Activated CD8-positive, alpha-beta memory T cell treated with anti-CD3 and anti-CD28 coated beads for 48 hours (primary cell): ENCODE measurements at places on chromosomes 13 and 19.

- DNase-seq, result no peak
Measured at GRCh38 chr13:66714795-66715194, 515.3 kb downstream of the PCDH9 start.

- no peak for DNase-seq
Measured at GRCh38 chr13:73578251-73578875, 519.6 kb downstream of the KLF5 start.

DNA sequence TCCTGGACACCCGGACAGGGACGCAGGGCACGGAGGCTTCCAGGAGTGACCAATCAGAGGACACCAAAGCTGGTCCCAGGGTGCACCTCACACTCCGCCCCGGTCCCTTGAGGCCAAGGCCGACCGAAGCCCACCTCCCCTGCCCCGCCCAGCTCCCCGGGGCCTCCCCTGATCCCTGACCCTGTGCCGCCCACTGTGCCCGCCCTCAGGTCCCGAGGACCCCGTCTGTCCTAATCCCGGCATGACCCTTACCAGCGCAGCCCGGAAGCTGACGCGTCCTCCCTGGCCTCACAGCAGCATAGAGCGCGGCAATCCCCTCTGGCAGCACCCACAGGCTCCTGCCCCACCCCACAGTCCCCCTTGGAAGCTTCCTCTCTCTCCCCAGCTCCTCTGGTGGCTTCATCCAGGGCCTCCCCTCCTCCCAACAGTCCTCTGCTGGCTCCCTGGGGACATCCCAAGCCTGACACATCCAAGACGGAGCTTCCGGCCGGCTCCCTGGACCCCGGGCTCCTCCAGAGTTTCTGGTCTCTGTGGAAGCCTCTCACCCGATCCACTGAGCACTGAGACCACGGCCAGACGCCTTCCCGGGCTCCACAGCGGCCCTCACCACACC, 7.4 kb upstream of the CDC34 start:
- no peak for DNase-seq

DNA sequence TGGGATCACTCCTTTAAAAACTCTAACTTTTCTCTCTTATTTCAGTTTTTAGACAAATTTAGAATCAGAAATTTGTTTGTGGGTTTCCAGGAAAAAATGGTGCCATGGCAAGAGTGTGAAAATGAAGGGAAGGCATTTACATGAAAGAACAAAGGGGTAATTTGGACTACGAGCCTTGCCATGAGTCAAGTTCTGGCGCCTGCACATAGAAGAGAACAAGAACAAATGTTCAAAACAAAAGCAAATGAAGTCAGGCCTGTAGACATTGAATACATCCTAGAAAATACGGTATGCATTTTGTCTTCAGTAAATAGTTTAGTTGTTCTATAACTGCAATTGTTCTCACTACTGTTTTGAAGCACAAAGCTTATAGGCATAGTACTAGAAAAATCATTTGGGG, 1390.5 kb downstream of the EFNB2 start:
- no peak for DNase-seq

GRCh38 chr13:113851480-113851803, 12.4 kb downstream of the GAS6 start:
- no peak for DNase-seq

DNA sequence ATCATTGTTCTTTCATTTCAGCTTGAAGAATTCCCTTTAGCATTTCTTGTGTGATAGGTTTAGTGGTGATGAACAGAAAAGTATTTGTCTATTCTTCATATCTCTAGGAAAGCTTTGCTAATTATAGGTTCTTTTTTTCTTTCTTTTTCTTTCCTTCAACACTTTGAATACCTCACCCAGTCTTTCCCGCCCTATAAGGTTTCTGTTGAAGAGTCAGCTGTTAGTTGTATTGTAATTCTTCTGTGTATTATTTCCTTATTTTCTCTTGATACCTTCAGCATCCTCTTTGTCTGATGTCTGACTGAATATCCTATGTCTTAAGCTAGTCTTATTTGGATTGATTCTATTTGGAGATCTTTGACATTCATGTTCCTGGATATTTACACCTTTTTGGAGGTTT, 1989.4 kb downstream of the PCDH9 start:
- DNase-seq, result no peak

- DNase-seq, result no peak
Measured at GRCh38 chr19:58361900-58362271, 665 bp downstream of the ZNF497 start.

DNA sequence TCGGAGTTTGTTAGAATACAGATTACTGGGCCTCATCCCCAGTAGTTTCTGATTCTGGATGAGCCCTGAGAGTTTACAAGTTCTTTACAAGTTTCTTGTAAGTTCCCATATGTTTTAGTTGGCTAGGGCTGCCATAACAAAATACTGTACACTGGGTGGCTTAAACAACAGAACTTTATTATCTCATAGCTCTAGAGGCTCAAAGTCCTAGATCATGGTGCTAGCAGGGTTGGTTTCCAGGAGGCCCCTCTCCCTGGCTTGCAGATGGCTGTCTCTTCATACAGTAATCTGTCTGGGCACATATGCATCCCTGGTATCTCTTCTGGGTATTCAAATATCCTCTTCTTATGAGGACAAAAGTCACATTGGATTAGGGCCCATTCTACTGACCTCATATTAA, 167.2 kb downstream of the KLF5 start:
- DNase-seq, result no peak

DNA sequence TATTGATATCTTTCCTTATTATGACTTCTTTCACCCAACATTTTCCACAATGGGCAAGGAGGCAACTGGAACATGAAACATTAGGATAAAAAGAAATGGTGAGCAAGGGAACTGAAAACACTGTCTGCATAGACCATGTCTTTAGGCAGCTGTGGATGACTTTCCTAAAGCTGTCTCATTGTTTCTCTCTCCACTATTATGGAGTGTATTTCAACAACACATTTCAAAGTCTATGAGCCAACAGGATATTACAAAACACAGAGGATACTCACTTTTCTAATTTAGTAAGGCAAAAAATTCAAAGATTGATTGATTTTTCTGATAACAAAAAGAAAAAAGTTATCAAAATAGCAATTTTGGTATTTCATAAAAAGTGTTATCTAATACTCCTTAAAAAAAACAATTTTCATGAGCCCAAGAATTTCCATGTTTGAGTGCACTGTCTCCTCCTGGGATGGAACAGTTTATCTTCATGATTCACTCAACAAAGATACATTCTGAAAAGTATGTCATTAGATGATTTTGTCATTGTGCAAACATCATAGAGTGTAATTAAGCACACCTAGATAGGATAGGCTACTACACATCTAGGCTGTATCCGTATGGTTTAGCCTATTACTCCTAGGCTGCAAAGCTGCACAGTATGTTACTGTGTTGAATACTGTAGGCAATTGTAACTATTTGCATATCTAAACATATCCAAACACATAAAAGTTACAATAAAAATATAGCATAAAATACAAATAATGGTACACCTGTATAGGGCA, 1568.4 kb downstream of the SLITRK5 start:
- no peak for DNase-seq

DNA sequence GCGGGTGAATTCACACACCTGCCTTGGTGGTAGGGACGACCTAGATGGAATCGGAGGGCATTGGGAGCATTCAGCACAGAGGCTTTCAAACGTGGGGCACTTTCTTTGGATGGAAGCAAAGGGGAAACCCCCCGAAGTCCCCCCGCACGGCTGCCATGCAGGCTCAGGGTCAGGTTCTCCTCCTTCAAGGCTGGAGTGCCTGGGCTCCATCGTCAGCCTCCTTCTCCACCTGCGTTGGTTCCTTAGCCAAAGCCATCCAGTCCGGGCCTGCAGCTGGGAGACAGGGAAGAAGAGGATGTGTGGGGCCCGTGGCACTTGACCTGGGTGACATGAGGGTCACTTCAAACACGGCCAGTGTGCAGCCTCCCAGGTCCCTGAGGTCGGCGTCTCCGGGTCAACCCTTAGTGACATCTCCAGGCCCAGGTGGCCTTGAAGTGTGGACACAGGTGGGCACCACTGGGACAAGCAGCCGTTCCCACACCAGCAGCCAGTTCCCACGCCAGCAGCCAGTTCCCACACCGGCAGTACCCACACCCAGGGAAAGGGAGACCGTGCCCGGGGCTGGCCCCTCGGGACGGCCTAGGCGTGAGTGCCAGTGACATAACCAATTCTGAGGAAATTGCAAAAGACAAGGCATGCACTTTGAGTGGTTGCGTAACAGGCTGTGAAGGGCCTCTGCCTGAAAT, 116.0 kb downstream of the SOX1 start:
- no peak for DNase-seq

DNA sequence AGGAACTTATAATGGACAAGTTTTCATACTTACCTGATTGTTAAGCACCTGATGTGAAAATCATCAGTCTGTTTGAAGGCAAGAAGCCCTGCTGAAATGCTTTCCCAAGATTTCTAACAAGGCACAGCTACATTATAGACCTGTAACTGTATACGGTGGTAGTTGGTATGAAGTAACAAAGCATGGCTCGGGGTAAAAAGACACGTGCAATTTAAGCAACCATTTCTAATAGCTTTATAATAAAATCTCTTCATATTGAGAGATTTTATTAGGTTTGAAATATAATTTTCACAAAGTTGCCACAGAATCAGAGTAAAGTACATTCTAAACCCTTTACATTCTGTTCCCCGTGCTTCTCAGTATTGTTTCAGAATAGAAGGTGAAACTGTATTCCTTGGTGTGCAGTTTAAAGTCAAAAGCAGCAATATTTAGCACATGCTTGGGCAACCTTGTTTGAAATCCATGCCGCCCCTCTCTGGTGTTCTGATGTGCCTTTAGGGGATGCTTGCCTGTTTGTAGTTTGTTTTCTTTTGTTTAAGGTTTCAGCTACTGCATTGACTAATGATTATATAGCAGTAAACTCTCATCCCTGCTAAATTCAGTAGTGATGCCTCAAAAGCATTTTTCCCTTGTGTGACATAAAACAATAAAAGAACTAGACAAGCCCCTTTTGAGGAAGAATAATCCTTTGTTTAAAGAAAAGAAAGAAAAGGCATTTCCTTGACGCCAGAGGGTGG, 125.2 kb upstream of the OBI1 start:
- no peak for DNase-seq

GRCh38 chr13:48731001-48731658, 77.4 kb downstream of the CYSLTR2 start:
- DNase-seq, result no peak

- DNase-seq, result no peak
Measured at GRCh38 chr13:110257408-110257807, 49.5 kb downstream of the COL4A1 start.

DNA sequence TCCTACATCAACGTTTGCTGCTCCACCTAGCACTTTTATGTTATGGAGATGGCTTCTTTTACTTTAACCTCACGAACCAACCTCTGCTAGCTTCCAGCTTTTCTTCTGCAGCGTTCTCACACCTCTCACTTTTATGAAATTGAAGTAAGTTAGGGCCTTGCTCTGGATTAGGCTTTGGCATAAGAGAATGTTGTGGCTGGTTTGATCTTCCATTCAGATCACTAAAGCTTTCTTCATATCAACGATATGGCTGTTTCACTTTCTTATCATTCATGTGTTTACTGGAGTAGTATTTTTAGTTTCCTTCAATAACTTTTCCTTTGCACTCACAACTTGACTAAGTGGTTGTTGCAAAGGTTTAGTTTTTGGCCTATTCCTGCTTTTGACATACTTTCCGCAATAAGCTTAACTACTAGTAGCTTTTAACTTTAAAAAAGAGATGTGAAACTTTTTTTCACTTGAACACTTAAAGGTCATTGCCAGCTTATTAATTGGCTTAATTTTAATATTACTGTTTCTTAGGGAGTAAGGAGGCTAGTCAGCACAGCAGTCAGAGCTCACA, 60.0 kb upstream of the SPRY2 start:
- DNase-seq, result no peak

DNA sequence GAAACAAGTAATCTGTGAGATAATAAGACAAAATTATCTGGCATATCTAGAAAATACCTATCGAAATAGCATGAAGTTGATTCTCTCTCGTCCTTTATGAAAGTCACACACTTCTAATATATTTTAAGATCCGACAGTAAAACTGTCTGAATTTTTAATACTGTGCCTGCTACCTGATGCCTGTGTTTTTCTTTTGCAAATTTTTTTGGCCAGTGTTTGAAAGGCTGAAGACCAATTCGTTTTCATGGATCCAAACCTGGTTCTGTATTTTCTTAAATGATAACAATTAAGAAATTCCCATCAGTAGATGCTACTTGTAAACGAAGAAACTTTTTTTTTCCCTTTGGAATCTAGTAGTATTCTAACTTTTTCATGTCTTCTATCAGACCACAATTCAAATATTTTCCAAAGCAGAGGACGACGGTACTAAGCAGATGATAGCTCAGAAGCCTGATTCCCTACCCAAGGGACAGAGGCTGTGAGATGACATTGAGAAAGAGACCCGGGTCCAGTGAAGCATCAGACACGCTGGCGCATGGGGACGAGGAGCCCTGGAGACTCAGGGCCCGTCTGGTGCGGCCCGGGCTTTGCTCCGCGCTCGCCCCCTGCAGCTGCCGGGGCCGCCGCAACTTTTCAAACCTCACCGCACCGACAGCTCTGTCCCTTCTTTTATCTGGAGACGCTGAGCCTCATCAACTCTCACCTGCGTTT, 49.5 kb upstream of the PABPC3 start:
- no peak for DNase-seq

DNA sequence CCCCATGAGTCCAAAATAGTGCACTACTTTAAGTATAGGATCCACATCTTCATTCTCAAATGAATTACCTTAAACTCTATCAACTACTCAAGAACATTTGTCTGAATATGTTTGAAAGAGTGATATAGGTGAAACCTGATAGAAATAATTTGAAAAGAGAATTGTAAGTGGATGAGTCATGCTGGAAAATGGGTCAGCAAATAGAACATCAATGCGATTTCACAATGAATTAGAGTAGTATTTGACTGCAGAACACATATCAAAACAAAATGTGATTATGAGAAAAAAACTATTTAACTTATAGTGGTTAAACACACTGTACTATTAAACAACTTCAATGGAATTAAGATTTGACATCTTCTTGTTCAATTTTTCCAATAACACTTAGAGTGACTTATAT, 300.6 kb upstream of the KLHL1 start:
- no peak for DNase-seq

DNA sequence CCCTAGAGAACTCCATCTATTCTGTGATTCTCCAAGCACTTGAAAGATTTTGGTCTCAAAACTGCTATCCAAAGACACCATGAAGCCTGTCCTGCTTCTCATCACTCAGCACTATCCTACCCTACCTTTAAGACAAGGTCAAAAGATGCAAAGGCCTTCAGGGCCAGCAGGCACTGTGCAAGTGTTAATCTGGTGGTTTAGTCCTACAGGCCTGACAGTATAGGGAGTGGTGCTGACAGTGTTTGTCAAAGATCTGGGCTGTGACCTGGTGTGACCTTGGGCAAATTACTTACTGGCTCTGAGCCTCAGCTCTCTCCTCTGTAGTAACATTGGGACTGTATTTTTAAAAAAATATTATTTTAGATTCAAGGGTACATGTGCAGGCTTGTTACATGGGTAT, 28.0 kb downstream of the SIAH3 start:
- no peak for DNase-seq

DNA sequence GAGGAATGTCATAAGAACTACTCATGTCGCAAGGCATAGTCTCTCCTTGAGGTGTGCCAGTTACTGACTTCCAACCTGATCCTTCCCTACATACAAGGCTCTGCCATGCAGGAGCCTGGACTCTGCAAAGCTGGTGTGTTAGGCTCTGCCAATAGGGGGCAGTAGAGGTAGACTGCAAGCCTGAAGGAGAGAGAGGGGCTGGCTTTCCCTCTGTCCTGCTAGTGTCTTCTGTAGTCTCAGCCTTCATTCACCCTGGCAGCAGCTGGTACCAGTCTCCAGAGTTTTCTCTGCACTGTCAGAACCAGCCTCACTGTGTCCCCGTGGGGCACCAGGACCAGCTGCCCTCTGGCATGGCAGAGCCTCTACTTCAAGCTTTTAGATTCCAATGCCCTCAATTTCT, 14.5 kb downstream of the SHISA2 start:
- no peak for DNase-seq

GRCh38 chr13:70098669-70099068, 9.0 kb upstream of the ATXN8OS start:
- DNase-seq, result no peak
